Naive thymus-derived CD8-positive, alpha-beta T cell (primary cell): ENCODE measurements at places on chromosomes 6 and 20. TPM values are rescaled to one million over a fixed set of nuclear protein-coding genes. Genes with fewer than 3 reads are reported as not detected.

DNA sequence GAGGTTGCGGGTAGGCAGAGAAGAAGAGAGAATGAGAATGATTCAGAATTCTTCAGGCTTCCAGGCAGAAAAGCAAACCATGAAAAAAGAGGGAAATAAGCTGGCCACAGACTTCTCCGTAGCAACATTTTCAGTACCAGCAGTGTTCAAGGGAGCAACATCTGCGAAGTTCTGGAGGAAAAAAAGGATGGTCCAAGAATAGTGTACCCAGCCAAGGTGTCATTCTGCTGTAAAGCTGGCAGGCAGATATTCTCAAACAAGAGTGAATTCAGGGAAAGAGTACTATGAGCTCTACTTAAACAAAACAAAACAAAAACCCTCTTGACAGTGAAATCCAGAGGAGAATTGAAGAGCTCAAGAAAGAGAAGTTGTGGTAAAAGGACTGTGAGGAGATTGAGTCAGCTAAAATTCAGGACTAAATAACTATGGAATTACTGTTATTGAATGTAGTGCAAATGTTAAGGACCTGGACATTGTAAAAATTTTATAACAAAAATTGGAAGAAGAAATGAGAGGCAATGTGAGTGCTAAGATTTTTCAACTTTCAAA lies 86.5 kb downstream of the ATRN start:
- no peak for DNase-seq

DNA sequence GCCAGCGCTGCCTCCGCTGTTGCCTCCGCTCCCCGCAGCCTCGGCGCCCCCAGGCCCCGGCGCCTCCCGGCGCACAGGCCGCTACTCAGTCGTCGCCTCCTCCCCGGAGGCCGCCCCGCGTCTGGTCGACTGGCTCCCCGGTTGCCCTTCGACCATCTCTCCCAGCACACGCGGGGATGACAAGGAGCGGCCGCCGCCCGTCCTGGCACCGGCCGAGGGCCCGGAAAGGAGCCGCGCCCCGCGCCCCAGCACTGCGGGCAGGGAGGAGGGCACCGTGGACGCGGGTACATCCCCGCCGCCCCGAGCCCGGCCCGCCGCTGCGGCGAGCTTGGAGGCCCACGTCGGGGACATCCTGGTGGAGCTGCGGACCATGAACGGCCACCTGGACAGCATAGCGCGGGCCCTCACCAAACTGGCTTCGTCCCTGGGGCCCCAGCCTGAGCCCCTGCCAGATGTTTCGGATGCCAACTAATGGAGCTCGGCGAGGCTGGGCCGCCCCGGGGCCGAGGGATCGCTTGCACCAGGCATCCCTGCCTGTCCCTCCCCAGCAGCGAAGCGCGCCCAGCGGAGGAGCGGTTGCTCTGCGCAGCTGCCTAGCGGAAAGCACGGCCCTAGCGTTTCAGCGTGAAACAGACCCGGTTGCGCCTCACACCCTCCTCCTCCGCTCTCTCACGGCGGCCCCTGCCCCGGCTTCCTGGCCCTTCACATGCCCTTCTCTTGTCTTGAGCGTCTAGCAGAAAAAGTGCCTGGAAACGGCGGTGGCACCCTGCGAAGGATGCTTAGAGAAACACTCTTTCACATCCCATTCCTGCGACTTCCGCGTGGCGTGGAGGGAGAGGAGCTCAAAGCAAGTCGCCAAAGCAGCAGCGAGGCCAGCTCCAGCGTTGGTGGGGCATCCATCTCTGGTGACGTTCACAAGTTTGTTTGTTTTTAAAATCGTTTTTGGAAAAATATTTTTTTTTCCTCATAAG lies 285.8 kb upstream of the SUPT3H start:
- DNase-seq, result peak; percentile 43

DNA sequence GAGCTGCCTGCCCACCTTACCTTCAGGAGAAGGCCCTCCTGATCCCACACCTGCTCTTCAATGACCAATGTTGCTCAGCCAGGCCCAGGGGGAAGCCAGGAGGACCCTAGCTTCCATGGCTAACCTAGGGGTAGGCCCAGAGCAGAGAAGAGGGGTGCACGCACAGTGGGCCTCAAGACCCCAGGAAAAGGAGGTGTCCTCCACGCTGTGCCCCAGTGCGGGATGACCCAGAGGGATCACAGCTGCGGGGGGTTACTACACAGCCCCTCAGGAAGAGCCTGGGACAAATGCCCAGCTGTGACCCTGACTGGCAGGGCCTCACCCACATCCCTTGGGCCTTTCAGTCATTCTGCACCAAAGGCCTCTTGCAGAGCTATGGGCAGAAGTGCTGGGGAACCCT lies 31.6 kb upstream of the APMAP start:
- DNase-seq, result no peak

DNA sequence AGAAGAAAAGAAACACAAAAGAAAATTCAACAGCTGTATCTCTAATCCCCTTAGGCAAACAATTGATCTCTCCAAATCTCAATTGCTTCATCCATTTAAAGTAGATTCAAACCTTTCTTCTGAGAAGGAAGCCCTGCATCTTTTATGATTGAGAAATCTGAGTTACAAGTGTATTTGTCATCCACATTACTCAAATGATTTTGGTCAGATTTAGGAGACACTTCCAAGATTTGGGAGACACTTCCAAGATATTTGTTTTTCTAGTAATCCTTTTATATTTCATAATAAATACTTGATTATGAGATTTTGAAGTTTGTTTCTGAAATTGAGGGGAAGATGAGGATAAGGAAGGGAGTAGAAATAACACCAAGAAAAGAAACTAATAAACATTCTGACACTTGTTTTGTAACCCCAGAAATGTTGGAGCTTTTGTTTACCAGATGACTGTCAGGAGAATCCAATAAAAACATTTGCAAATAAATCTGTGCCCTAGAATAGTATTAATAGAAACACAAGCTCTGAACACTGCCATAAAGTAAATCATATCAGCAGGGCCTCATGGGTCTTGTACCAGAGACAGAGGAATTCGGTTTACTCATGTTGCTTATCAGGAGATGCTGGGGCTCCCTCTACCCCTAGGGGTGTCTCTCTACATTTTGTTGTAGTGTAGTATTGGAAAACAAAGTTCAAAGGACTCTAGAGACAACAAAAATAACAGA lies 314.3 kb upstream of the NT5E start:
- no peak for DNase-seq

DEFB132 gene
- not detected for total RNA-seq

TMEM244 gene
- not detected for total RNA-seq

TRIM10 gene
- not detected for total RNA-seq
